ENCODE measurements at places on chromosomes 7 and 10. TPM values are rescaled to one million over a fixed set of nuclear protein-coding genes. Genes with fewer than 3 reads are reported as not detected.
A peak's percentile ranks its signal among the peaks of the same experiment; 100 is the strongest.

GRCh38 chr7:113730309-113730955 is 188.4 kb downstream of the PPP1R3A start:
- H3K4me1 ChIP-seq: peaks cover 9% of the 10 kb centered on the region
- DNase-seq: no peak
- no peak overlapping the region for H3K4me3 ChIP-seq
- no peaks in the 10 kb centered on the region for H3K36me3 ChIP-seq
- no peak overlapping the region for H3K27ac ChIP-seq
- no peaks in the 10 kb centered on the region for H3K27me3 ChIP-seq

Gene SPDYE8
- not detected for total RNA-seq

GRCh38 chr10:44607116-44607515 is 222.2 kb upstream of the CXCL12 start:
- H3K27me3 ChIP-seq: peaks cover 4% of the 10 kb centered on the region
- no peak overlapping the region for H3K27ac ChIP-seq
- DNase-seq: no peak
- no peaks in the 10 kb centered on the region for H3K36me3 ChIP-seq
- H3K4me3 ChIP-seq: no peak overlapping the region

- peaks cover 38% of the 10 kb centered on the region for H3K4me1 ChIP-seq
- H3K27ac ChIP-seq: no peak overlapping the region
These were observed 204.3 kb downstream of the ANK3 start for GRCh38 chr10:60185421-60185820.

DNA sequence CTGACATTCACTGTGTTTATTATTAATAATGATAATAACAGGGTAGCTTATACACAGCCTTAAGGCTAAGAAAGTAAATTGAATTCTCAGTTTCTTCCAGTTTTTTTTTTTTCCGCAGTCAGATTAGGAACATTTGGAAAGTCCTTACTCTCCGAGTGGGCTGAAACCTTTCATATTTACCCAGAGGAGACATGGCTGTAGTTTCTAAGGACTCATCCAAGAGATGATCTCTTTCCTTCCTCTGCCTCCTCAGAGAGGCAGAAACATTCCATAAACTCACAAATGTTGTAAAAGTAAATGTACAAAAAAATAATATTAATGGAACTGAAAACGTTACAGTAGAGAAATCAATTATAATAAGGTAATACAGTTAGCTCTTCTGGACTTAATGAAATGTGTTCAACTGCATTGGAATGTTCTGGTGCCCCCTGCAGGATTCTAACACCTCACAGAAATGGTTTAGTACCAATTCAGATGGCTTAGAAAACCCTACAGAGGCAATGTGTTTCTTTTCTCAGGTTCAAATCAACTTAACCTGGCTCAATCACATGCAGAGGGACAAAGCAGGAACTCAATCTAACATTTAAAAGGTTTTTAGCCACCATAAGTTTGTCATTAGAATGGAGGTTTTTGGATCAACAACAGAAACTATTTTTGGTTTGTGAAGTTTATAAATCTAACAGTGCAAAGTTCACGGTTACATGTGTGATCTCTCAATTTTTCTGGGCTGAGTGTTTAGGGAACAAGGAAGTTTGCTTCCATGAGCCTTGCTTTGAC is 71.7 kb downstream of the ICA1 start:
- H3K36me3 ChIP-seq: no peaks in the 10 kb centered on the region
- no peaks in the 10 kb centered on the region for H3K4me1 ChIP-seq
- no peak overlapping the region for H3K27ac ChIP-seq
- no peak overlapping the region for H3K4me3 ChIP-seq
- DNase-seq: no peak

GRCh38 chr7:93055543-93056107 is 62.2 kb downstream of the SAMD9 start:
- no peak for DNase-seq
- no peak overlapping the region for H3K4me3 ChIP-seq
- H3K27ac ChIP-seq: no peak overlapping the region
- no peaks in the 10 kb centered on the region for H3K36me3 ChIP-seq

DNA sequence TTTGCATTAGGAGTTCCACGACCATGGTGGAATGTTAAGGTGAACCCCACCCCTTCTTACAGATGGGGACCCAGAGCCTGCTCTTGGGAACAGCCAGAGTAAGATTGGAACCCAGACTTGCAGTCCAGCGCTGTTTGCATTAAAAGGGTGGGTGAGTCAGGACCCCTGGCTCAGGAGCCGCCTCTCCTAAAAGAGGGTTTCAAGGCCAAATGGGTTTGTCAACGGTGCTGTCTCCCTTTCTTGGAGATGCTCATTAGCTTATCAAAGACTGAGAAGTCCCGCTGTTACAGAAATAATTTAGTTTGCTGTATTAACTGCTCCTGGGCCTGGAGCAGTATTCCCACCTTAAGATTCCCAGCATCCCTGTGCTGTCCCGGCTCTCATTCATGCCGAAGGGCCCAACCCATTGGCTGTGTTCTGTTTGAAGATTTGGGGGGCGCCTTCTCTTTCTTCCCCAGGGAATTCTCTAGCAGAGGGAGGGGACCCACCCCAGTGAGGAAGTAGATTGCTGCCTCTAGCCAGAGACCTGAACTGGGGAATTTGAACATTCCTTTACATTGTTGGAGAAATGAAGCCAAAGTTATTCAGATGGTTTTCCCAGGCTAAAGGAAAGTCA is 1.8 kb downstream of the MARVELD1 start:
- H3K4me3 ChIP-seq: peak overlapping the region; percentile 99
- H3K27me3 ChIP-seq: no peaks in the 10 kb centered on the region
- H3K36me3 ChIP-seq: peaks cover 17% of the 10 kb centered on the region
- no peak for DNase-seq

DNA sequence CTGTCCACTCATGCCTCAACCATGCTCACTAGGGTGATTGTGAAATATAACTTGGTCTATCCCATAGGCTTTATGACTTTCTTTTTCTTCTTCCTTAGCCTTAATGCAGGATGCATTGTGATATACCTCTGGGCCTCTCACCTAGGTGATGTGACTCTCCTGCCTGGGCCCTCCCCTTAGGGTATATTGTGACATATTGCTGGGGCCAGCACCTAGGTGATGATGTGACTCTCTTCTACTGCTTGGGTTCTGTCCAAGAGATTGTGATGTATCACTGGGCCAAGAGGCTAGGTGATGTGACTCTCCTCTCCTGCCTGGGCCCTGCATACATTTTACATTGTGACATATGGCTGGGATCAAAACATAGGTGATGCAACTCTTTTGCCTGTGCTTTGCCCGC is 14.7 kb upstream of the ZNF107 start:
- no peaks in the 10 kb centered on the region for H3K36me3 ChIP-seq
- no peak for DNase-seq
- H3K4me3 ChIP-seq: no peak overlapping the region
- no peaks in the 10 kb centered on the region for H3K4me1 ChIP-seq
- H3K27me3 ChIP-seq: no peaks in the 10 kb centered on the region

GRCh38 chr7:94907811-94908322 is 473 bp downstream of the PPP1R9A start:
- H3K27me3 ChIP-seq: peaks cover 6% of the 10 kb centered on the region
- H3K36me3 ChIP-seq: no peaks in the 10 kb centered on the region
- no peak for DNase-seq
- peak overlapping the region; percentile 68 for H3K27ac ChIP-seq
- peaks cover 17% of the 10 kb centered on the region for H3K4me1 ChIP-seq

- peak overlapping the region; percentile 99 for H3K27ac ChIP-seq
- no peaks in the 10 kb centered on the region for H3K27me3 ChIP-seq
- peaks cover 17% of the 10 kb centered on the region for H3K36me3 ChIP-seq
- peaks cover 65% of the 10 kb centered on the region for H3K4me1 ChIP-seq
- DNase-seq: no peak
These were observed 80.2 kb downstream of the RNF216 start for GRCh38 chr7:5701085-5701914.

DNA sequence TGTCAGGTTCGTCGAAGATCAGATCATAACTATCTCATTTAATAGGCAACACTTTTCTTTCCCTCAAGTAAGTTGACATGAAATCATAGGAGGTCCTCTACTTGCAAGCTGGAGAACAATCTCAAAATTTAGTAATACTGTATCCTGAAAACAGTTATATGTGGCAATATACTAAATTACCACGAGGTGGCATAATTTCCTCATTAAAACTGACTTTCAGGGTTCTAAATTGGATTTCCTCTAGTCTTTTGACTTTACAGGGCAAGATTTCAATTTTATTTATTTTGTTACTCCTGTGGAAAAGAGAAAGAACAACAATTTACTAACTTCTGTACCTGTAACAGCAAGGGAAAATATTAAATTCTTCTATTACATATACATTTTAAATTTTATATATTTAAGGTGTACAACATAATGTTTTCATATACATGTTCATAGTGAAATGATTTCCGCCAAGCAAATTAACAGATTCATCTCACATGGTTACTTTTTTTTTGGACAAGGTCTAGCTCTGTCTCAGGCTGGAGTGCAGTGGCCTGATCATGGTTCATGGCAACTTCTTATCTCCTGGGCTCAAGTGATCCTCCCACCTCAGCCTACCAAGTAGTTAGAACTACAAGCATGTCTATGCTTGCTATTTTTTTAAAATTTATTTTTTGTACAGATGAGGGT is 53.4 kb upstream of the CYP2C18 start:
- no peak overlapping the region for H3K4me3 ChIP-seq
- H3K27me3 ChIP-seq: peaks cover 6% of the 10 kb centered on the region
- no peak overlapping the region for H3K27ac ChIP-seq
- no peak for DNase-seq

- peaks cover 16% of the 10 kb centered on the region for H3K27me3 ChIP-seq
- H3K4me1 ChIP-seq: peaks cover 4% of the 10 kb centered on the region
- no peak overlapping the region for H3K27ac ChIP-seq
These were observed 750.7 kb upstream of the SORCS1 start for GRCh38 chr10:107915215-107915610.

Gene CLDN4
- 0.50 TPM for total RNA-seq

Gene SEMA3C
- total RNA-seq: 77.5 TPM

Gene SEM1
- 46.5 TPM for total RNA-seq

DNA sequence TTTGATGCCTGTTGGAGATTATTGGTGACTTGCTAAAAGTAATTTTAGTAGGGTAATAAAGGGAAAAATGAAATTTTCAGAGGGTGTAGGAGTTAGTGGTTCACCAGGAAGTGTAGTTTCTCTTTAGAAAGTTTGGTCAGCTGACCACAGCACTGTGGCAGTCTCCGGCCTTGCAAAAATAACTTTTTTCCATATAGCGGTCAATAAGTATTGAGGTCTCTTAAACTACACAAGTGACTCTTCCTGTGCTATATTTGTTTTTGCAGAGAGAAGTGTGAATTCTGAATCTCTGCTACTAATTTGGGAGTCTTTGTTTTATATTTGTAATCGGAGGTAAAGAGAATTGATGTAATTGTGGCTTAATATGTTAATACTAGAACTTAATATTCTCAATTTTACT is 24.3 kb downstream of the PTPN12 start:
- peaks cover 12% of the 10 kb centered on the region for H3K36me3 ChIP-seq
- peak overlapping the region; percentile 68 for H3K27ac ChIP-seq
- H3K27me3 ChIP-seq: no peaks in the 10 kb centered on the region
- DNase-seq: no peak
- H3K4me3 ChIP-seq: no peak overlapping the region
- H3K4me1 ChIP-seq: peaks cover 54% of the 10 kb centered on the region

Gene CYP26C1
- total RNA-seq: not detected

DNA sequence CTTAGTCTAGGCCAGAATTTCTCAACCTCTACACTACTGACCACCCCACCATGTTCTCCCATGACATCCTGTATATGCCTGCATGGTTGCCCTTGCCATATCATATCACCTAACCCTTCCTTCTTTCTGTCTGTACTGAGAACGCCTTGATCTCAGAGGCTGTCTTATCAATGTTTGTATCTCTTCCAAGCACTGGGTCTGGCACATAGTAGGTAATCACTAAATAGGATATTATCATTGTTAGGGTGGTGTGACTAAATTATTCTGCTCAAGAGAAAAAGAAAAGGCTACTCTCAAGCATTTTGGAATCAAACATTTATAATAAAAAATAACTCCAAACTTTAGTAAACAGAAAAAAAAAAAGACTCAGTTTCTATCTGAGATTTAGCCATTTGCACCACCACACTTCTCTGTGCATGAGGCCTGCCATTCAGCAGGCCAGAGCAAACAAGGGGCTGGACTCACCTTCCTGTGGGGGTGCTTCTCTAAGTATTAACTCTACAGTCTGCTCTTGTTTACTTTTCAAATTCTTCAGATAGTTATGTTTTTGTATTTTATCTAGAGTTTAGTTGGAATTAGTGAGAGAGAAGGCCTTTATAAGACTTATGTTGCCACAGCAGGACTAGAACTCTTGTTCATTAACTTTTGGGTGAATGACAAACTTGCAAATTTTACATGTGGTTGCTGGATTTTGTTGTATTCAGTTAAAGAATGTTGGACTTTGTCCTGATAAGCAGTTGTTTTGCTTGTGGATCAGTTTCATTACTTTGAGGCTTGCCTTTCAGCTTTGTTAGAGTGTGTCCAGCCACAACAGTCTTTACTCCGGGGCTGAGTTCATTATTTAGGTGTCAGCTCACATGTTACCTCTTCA is 5.4 kb downstream of the AGBL3 start:
- peaks cover 22% of the 10 kb centered on the region for H3K36me3 ChIP-seq
- H3K27ac ChIP-seq: no peak overlapping the region
- peaks cover 24% of the 10 kb centered on the region for H3K4me1 ChIP-seq
- no peaks in the 10 kb centered on the region for H3K27me3 ChIP-seq
- DNase-seq: no peak
- H3K4me3 ChIP-seq: no peak overlapping the region

GRCh38 chr7:150830937-150831336 is 21.4 kb upstream of the AOC1 start:
- H3K4me3 ChIP-seq: no peak overlapping the region
- H3K27ac ChIP-seq: no peak overlapping the region
- H3K4me1 ChIP-seq: no peaks in the 10 kb centered on the region
- DNase-seq: peak; percentile 57

GRCh38 chr10:44309939-44310761 is 74.7 kb downstream of the CXCL12 start:
- H3K4me1 ChIP-seq: peaks cover 20% of the 10 kb centered on the region
- peak; percentile 76 for DNase-seq
- H3K27ac ChIP-seq: no peak overlapping the region
- no peak overlapping the region for H3K4me3 ChIP-seq

- no peaks in the 10 kb centered on the region for H3K36me3 ChIP-seq
- peaks cover 50% of the 10 kb centered on the region for H3K27me3 ChIP-seq
- H3K4me1 ChIP-seq: no peaks in the 10 kb centered on the region
- no peak for DNase-seq
These were observed 20.1 kb upstream of the C7orf33 start for GRCh38 chr7:148570510-148570909.

GRCh38 chr10:18340496-18341051 is 200.3 kb downstream of the CACNB2 start:
- no peaks in the 10 kb centered on the region for H3K4me1 ChIP-seq
- peaks cover 23% of the 10 kb centered on the region for H3K27me3 ChIP-seq
- DNase-seq: no peak
- H3K27ac ChIP-seq: no peak overlapping the region
- no peak overlapping the region for H3K4me3 ChIP-seq

Gene ASZ1
- not detected for total RNA-seq

DNA sequence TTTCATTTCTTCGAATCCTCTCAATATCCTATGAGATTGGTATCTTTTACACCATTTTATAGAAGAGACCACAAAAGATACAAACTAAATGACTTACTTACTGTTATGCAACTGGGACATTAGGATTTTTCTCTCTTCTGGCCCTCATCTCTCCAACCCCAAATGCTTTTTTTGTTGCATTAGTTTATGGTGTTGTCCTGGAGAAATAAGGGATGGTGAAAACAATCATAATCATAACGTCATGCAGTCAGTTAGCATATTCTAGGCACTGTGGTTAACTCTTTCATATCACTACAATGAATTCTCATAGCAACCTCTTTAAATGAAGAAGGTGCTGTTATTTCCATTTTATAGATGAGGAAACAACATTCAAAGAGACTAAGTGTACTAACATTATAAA is 104.6 kb downstream of the PON1 start:
- H3K4me3 ChIP-seq: no peak overlapping the region
- no peak overlapping the region for H3K27ac ChIP-seq
- peaks cover 9% of the 10 kb centered on the region for H3K27me3 ChIP-seq
- no peaks in the 10 kb centered on the region for H3K36me3 ChIP-seq
- no peak for DNase-seq
- H3K4me1 ChIP-seq: no peaks in the 10 kb centered on the region

Measured in osteocyte (in vitro differentiated cells).